ENCODE measurements at places on chromosomes 2 and 18.

- DNase-seq = no peak
Observed at GRCh38 chr18:34595690-34596089, 114.4 kb upstream of the DTNA start.

- DNase-seq = no peak
Observed at GRCh38 chr2:105774781-105775337, 30.1 kb downstream of the NCK2 start.

DNA sequence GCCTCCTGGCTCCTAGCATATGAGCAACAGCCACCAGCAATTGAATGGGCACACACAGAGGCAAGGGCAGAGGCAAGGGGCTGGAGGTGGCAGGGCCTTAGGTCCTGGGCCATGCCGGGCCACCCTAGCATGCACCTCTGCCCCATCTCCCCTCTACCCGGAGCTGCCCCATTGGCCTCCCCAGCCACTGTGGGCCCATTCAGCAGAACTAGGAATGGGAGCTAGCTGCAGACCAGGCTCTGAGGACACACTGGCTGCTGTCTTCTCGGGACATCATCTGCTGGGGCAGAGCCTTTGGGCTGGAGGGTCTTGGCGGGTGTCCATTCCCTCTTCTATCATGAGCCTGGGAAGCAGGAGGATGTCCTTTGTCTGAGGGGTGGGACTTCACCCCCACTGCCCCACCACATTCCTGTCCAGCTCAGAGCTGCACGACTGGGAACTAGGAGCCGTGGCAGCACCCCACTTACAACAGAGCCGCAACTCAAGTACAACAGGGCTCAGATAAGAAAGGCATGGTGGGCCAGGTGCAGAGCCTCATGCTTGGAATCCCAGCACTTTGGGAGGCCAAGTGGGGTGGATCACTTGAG, 800 bp downstream of the VIL1 start:
- DNase-seq = no peak

- DNase-seq = peak; percentile 51
Observed at GRCh38 chr2:23651187-23652080, 266.5 kb downstream of the KLHL29 start.

DNA sequence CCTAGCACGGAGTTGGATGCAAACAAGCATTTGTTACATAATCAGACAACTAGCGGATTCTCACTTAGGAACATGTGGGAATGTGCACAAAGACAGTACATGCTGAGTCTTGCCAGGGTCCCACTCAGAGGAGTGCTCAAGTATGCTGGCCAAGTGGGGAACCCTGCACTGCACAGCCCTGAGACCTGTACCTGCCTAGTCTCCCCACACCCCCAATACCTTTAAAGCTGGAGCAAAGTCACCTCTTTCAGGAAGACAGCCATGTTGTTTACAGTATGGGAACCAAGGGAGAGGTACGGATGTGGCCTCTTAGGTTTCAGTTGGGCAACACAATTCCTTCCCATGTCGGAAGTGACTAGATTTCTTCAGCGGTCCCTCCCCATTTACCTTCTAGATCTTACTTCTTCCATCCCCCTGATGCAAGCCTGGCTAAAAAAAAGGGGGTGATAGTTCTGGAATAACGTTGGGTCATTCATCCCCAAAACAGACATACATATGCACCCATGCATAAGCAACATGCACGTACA, 10.7 kb downstream of the CXCR1 start:
- DNase-seq = no peak

DNA sequence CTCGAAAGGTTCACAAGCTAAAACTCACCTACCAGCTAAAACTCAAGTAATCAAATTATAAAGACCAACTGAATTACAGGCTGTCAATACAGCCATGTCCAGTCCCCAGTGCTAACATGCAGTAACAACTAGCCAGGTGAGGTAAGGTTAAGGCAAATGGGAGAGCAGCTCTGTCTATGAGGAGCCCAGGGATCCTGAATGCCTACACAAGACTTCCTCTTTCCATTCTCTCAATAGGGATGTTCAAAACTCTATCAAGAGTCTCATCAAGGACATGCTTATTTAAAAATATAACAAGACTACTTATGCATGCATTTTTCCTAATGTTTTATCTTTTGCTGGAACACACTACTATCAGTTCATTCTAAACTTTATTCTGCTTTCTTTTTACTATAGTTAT, 20.4 kb downstream of the REV1 start:
- DNase-seq = no peak

DNA sequence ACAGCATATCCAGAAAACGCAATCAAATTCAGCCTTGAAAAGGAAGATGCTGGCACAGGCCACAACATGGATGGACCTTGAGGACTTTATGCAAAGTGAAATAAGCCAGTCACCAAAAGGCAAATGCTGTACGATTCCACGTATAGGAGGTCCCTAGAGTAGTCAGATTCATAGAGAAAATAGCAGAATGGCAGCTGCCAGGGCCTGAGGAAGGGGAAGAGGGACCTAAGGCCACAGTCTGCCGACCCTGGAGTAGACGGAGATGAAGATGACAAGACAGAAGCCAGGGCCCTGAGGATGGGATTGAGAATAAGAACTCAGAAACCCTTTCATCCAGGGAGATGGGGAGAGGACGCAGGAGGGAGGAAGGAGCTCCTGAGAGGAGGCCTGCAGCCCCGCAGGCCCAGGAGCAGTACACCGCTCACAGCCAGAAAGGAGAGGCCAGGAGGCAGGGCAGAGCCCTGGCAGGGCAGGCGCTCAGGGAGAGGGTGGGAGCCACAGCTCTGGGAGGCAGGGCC, 8.1 kb upstream of the MTERF4 start:
- no peak for DNase-seq

DNA sequence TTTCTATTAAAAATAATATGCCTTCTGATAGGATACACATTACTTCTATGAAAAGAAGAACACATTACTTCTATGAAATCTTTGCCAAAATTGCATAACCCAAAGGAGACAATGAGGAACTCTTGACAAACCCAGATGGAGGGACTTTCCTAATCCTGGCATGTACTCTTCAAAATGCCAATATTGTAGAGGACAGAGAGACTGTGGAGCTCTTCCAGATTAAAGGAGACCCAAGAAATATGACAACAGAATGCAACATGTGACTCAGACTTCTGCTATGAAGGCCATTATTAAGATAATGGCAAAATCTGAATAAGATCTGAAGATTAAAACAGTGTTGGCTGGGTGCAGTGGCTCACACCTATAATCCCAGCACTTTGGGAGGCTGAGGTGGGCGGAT, 22.2 kb downstream of the SOWAHC start:
- DNase-seq = no peak

- DNase-seq = no peak
Observed at GRCh38 chr2:151560289-151560688, 150.6 kb downstream of the RIF1 start.

DNA sequence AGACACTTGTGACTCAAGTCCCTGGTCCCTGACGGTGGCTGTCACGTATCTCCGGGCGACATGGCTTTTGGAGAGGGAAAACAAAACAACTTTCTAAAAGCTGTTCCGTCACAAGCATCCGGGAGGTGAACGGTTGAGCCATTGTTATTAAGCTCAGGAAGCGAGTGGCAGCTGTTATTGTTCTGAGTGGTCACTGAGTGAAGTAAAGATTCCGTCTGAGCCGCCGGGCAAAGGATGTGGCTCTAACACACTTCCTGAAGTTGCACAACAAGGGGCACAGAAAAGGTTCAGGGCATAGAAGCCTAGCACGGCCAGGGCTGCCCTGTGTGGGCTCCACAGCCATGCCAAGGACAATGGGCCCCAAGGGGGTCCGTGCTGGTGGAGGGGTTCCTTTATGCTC, 24.3 kb downstream of the INPP5D start:
- no peak for DNase-seq

GRCh38 chr2:80496775-80497174, 192.2 kb upstream of the LRRTM1 start:
- no peak for DNase-seq

DNA sequence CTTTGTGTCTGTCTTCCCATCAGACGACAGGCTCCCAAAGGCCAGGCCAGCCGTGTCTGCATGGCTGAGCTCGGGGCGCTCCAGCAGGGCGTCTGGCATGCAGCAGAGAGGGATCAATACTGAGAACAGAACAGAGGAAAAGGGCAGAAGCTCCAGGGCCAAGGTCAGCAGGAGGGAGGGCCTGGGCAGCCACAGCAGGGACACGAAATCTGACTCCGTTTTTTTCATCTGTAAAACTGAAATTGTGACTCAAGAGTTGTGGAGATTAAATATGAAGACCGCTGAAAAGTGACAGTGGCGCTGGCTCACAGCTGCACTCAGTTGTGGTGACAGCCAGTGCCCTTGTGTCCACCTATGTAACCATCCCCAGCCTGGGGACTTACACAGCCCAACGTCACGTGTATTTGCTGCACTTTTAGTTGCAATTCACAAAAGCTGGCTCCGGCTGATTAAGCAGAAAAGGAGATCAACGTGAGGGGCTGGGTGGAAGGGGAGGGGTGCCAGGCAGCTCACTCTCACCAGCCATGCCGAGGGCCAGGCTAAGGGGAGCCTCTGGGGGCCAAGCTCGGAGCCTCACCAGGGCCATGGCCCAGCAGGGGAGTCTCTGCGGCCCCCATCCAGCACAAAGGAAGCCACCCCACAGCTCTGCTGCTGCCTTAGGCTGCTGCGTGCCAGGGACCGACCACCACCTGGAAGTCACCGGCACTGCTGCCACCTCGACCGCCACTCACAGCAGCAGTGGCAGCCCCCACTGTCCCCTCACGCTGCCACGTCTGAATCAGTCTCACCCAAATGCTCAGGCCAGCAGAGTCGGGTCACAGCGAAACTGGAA, 74.7 kb downstream of the EIPR1 start:
- DNase-seq = no peak

GRCh38 chr2:120465012-120465700, 119.2 kb downstream of the INHBB start:
- no peak for DNase-seq

DNA sequence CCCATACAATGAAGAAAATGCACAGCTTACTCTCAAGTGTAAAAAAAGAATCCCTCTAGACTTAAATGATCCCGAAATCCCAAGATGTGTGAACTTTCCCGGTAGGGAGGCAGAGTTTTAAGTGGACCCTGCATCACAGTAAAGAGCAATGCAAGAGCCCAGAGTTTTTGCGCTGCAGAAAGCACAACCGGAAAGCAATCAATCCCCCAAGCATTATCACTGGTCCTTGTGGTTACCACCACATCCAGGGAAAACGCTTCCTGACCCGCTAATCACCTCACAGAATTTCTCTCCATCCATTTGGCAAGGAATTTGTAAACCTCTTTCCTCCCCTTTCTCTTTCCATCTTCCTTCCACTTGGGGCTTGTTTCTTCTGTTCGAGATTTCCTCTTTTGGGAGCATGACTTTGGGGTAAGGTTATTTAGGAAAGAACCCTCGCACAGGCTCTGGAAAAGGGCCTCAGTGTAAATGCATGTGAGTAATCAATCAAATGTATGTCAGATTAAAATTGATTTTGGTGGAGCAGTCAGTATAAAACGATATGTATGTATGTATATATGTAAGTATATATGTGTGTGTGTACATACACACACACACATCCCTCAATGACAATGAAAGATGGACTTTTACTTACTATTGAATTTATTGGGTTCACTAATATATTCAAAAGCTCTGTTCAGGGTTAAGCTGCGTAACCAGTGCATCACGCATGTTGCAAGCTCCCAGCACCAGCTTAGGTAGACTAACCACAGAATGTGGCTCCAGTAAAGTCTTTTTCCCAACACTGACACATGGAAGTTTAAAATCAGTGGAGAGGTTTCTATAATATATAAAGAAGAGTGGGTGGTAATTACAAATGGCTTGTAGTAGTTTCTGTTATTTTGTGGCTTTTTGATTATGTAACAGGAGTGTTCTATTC, 1.6 kb downstream of the PLCL1 start:
- no peak for DNase-seq

DNA sequence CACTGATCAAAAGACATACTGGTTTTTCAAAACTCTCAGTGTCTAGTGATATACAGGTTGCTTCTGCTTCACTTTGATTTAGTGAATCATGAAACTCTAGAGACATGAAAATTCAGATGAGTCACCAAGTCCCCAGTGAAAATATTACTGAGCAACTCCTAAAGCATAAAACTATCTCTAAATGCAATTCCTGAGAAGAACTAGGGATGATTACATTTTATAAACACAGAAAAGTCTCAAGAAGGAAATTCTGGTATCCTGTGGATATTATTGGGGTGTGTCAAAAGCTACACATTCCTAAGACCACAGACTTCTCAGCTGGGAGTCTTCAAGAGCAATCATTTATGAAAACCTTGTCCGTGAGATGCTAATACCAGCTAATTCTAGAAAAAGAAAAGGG, 9.7 kb downstream of the LRRTM4 start:
- DNase-seq = no peak

Data from HuH-7 (cell line).